MV-4-11 (cell line): ENCODE measurements at places on chromosomes 6 and 20.
A peak's percentile ranks its signal among the peaks of the same experiment; 100 is the strongest.

- no peak for DNase-seq
Observed at GRCh38 chr6:160102399-160102798, 19.2 kb upstream of the SLC22A1 start.

DNA sequence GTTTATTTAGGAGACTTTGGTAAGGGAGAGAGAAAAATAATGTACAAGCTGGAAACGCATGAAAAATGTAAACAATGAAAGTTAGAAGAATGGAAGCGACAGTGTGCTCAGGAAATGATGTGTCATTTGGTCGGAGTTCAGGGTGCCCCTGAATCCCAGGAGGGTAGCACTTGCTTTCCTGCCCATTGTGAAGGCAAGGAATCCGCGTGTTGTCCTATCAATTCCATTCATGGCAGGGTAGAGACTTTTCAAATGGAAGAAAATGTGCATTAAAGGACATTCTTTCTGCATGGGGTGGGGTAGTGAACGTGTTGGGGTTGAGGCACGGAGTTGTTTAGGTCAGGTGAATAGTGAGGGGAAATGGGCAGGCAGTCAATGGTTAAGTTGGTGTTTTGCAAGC lies 33.7 kb downstream of the GCNT2 start:
- DNase-seq: no peak

- no peak for DNase-seq
Observed at GRCh38 chr20:52852714-52853113, 119.4 kb upstream of the TSHZ2 start.

DNA sequence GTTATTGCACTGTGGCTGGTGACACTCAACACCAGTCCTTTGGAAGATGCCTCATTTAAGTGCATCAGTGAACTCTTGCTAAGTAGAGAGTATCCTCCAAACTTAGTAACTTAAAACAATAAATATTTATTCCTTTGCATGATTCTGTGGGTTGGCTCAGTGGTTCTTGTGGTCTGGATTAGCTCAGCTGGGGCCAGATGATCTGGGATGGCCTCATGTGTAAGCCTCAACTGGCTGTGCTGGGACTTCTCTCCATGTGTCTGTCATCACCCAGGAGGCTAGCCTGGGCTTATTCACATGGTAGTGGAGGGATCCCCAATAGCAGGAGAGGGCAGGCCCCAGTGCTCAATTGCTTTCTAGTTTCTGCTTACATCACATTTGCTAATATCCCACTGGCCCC lies 8.3 kb downstream of the LRRN4 start:
- DNase-seq: peak; percentile 54

GRCh38 chr6:13405961-13406477 lies 77.7 kb upstream of the TBC1D7 start:
- DNase-seq: no peak

GRCh38 chr6:157855325-157855724 lies 32.3 kb downstream of the SNX9 start:
- DNase-seq: no peak
